H1 (cell line): ENCODE measurements at places on chromosomes 1 and 21. TPM values are rescaled to one million over a fixed set of nuclear protein-coding genes. Genes with fewer than 3 reads are reported as not detected.

Gene ITLN2
- total RNA-seq: 4.7 and 5.6 TPM in 2 replicates

Gene IFNGR2
- total RNA-seq: 34.9 and 36.0 TPM in 2 replicates

Gene LCA5L
- total RNA-seq: 0.57 and 0.84 TPM in 2 replicates

Gene PINK1
- 19.3 and 20.5 TPM in 2 replicates for total RNA-seq

Gene MYOG
- total RNA-seq: not detected in 2 replicates

Gene HLX
- total RNA-seq: 0.30 and 0.50 TPM in 2 replicates

DNA sequence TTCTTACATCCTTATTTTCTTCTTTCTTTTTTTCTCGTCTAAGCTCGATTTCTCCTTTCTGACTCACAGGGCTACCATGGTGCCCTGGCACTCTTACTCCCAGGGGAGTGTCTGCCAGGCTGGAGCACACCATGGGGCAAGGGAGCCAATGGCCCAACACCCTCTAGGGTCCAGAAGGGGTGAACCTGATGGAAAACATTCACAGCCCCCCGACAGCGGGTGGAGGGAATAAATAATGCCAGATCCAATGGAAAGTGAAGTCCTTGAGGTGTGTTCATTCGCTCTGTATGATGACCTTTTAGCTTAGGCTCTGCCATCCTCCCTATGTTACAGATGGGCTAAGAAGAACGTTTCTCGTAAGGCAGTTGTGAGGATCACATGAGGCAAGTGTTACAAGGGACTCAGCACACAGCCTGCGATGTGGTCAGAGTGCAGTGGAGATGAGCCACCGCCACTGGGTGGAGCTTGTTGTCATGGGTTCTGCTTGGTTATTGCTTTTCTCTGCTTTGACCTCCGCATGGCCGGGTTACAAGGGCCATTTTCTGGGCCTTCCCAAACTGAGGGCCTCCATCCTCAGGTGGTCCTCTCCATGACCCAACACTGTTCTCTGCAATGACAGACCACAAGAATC lies 3.5 kb upstream of the FCMR start:
- no peaks in the 10 kb centered on the region for H3K27me3 ChIP-seq
- no peaks in the 10 kb centered on the region for H3K4me1 ChIP-seq
- H3K4me3 ChIP-seq: no peak overlapping the region
- no peak overlapping the region for H3K27ac ChIP-seq

DNA sequence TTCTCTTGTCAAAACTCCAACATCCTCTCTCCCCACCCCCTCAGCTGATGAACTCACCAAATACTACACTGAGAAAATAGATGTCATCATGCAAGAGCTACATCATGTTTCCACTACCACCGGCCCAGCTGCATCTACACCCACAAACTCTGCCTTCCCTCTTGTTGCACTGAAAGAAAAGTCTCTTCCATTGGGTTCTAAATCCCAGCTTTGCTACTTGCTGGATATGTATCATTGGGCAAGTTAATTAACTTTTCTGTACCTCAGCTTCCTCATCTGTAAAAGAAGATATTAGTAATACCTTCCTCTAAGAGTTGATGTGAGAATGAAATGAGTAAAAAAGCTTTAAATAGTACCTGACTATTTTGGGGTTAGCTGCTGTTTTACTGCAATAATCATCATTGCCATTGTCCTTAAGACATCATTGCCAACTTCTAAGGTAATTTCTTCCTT lies 108.6 kb downstream of the OLFML2B start:
- H3K27ac ChIP-seq: no peak overlapping the region
- H3K27me3 ChIP-seq: no peaks in the 10 kb centered on the region
- no peaks in the 10 kb centered on the region for H3K4me1 ChIP-seq
- no peaks in the 10 kb centered on the region; the same call in 1 of the 2 replicates for H3K36me3 ChIP-seq
- H3K4me3 ChIP-seq: no peak overlapping the region

DNA sequence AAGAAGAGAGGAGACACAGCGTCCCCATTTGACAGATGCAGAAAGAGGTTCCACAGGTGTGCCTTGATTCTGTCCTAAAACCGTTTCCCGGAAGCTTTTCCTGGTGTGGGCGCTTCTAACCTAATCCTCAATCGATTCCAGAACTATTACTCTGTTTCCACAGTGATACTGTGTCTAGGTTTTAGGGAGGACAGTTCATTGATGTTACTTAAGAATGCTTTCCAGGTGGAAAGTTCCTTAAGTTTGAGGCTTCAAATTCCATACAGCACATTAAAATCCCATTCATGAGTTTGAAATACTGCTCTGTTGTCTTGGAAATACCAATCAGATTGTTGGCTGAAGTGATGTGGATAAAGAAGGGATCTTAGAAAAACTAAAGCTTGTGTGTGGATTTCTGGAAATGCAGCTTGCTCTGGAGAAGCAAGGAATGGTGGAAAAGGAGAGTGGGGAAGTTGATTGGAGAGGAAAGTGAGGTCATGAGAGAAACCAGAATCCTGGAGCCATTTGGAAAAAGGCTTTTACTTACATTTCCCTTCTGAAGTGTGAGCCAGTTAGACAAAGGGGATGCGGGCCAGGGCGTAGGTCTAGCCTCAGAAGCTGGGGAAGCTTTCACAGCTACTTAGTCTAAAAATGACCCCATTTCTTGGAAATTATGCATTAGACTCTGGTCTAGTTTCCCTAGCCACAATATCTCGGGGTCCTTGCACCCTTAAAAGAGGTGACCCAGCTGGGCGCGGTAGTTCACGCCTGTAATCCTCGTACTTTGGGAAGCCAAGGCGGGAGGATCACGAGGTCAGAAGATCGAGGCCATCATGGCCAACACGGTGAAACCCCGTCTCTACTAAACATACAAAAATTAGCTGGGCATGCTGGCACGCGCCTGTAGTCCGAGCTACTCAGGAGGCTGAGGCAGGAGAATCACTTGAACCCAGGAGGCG lies 6.7 kb downstream of the ELF3 start:
- peaks cover 17% of the 10 kb centered on the region for H3K36me3 ChIP-seq
- no peak overlapping the region for H3K4me3 ChIP-seq
- no peaks in the 10 kb centered on the region; the same call in none of the 2 replicates for H3K4me1 ChIP-seq
- DNase-seq: no peak

DNA sequence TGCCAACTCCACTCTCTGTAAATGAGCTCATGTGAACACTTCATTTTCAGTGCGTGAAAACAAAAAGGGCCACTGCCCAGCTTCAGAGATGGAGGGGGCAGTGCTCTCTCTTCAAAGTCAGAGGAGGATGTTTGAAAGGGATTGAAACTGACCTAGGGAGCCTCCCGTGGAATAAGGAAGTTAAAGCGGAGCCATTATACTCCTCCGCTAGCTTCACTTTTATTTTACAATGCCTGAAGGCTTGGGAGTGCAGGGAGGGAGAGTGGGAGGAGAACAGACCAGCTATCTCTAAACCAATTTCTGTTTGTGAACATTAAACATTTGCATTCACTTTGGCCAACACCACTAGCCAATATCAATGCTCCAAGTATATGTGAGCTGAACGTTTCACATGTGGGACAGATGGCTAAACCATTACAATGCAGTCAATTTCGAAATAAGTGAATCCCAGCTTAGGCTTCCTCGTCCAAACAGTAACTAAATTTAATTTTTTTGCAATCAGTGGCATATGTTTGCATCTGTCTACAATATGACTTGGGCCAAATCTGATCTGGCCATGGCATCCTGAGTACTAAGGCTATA lies 126.9 kb downstream of the ESRRG start:
- H3K27ac ChIP-seq: no peak overlapping the region
- H3K27me3 ChIP-seq: 0 out of 2 replicates have a peak, but pooled peaks cover 1% of the 10 kb centered on the region
- DNase-seq: no peak
- no peaks in the 10 kb centered on the region for H3K36me3 ChIP-seq
- no peaks in the 10 kb centered on the region; the same call in 1 of the 2 replicates for H3K4me1 ChIP-seq
- H3K4me3 ChIP-seq: no peak overlapping the region

- no peak overlapping the region for H3K27ac ChIP-seq
- H3K36me3 ChIP-seq: no peaks in the 10 kb centered on the region
- H3K4me3 ChIP-seq: no peak overlapping the region
- peak; percentile 35 for DNase-seq
- H3K27me3 ChIP-seq: no peaks in the 10 kb centered on the region; the same call in 1 of the 2 replicates
- H3K4me1 ChIP-seq: peaks cover 4% of the 10 kb centered on the region; the same call in 1 of the 2 replicates
These were observed 45.8 kb upstream of the DMRTB1 start for GRCh38 chr1:53413175-53414001.

- H3K36me3 ChIP-seq: no peaks in the 10 kb centered on the region
- H3K27ac ChIP-seq: no peak overlapping the region
These were observed 118.9 kb downstream of the TOMM20 start for GRCh38 chr1:235009561-235010306.

GRCh38 chr1:154725865-154726264 lies 117.9 kb upstream of the ADAR start:
- H3K4me3 ChIP-seq: no peak overlapping the region
- H3K27me3 ChIP-seq: no peaks in the 10 kb centered on the region
- no peaks in the 10 kb centered on the region for H3K36me3 ChIP-seq
- DNase-seq: no peak

- H3K27me3 ChIP-seq: no peaks in the 10 kb centered on the region
- H3K36me3 ChIP-seq: no peaks in the 10 kb centered on the region; the same call in 1 of the 2 replicates
- no peak for DNase-seq
- H3K27ac ChIP-seq: no peak overlapping the region
- no peaks in the 10 kb centered on the region for H3K4me1 ChIP-seq
- no peak overlapping the region for H3K4me3 ChIP-seq
These were observed 54.9 kb downstream of the LTN1 start for GRCh38 chr21:28937737-28938136.

GRCh38 chr21:36478207-36478701 lies 1.7 kb downstream of the CLDN14 start:
- H3K36me3 ChIP-seq: no peaks in the 10 kb centered on the region
- H3K4me3 ChIP-seq: no peak overlapping the region
- H3K27me3 ChIP-seq: no peaks in the 10 kb centered on the region
- no peak for DNase-seq
- H3K27ac ChIP-seq: no peak overlapping the region
- no peaks in the 10 kb centered on the region for H3K4me1 ChIP-seq

DNA sequence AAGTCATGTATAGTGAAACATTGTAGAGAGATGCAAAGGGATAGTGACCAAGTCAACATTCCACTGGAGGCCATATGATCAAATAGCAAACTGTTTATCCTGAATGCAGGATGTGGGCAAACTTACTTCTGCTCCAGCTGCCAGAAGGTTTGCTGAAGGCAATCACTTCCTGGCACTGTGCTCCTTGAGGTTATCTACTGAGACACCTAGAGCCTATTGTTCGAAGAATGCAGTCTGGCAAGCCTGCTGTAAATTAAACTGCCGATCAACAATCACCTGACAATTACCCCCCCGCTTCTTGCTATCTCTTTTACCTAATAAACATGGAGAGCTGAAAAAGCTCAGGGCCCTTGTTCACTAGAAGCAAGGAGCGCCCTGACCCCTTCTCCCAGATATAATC lies 139.4 kb upstream of the B3GALT2 start:
- H3K27me3 ChIP-seq: no peaks in the 10 kb centered on the region
- H3K4me3 ChIP-seq: no peak overlapping the region
- DNase-seq: no peak
- H3K36me3 ChIP-seq: no peaks in the 10 kb centered on the region

DNA sequence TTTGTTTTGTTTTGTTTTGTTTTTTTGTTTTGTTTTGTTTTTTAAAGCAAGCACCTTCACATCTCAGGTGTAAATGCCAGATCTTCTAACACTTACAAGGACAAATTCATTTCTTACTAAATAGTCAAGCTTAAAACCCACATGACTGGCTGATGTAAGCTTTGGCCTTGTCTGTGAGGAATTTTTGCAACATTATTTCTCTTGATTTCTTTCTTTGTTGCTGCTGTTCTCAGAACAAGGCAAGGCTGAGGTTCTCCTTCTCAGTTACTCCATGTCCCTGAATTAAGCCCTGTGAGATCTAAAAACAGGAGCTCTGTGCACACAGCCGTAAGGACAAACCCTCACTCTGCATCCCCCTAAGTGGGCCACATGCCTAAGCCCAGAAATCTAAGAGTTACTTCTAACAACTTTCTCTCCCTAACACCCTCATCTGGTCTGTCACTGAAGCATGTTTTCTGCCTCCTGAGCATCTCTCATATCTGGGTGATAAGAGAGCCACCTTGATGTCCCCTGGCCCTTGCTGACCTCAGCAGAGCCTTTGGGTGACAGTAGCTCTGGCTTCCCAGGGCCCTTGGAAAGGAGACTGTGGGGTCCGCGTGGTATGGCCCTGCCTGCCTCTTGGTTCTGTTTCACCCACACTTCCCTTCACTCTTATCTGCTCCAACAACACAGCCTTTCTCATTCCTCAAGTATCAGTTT lies 81.2 kb upstream of the HOOK1 start:
- DNase-seq: no peak
- no peak overlapping the region for H3K4me3 ChIP-seq
- no peak overlapping the region for H3K27ac ChIP-seq
- 0 out of 2 replicates have a peak, but pooled peaks cover 4% of the 10 kb centered on the region for H3K4me1 ChIP-seq
- H3K27me3 ChIP-seq: no peaks in the 10 kb centered on the region

DNA sequence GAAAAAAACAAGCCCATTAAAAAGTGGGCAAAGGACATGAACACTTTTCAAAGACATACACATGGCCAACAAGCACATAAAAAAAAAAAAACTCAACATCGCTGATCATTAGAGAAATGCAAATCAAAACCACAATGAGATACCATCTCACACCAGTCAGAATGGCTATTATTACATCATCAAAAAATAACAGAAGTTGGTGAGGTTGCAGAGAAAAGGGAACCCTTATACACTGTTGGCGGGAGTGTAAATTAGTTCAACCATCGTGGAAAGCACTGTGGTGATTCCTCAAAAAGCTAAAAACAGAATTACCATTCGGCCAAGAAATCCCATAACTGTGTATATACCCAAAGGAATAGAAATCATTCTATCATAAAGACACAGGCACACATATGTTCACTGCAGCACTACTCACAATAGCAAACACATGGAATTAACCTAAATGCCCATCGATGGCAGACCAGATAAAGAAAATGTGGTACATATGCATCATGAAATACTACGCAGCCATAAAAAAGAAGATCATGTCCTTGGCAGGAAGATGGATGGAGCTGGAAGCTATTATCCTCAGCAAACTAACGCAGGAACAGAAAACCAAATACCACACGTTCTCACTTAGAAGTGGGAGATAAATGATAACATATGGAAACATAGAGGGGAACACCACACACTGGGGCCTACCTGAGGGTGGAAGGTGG lies 70.1 kb downstream of the INTS7 start:
- H3K27ac ChIP-seq: no peak overlapping the region
- DNase-seq: no peak
- no peaks in the 10 kb centered on the region for H3K27me3 ChIP-seq

DNA sequence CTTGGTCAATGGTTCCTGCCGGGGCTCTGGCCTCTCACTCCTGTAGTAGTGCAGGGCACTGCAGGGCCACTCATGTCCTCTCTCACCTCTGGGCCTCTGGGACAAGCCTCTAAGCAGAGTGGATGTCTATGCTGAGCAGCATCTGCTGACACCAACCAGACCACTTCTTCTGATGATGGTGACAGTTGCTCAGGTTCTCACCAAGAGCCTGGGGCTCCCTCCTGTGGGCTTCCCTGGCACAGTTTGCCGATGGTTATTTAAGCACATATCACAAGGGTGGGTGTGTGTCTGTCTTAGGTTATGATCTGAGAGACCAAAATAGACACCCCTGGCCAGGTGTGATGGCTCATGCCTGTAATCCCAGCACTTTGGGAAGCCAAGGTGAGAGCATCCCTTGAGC lies 17.4 kb upstream of the GPR137B start:
- H3K4me3 ChIP-seq: no peak overlapping the region
- no peaks in the 10 kb centered on the region for H3K4me1 ChIP-seq
- no peaks in the 10 kb centered on the region for H3K36me3 ChIP-seq
- DNase-seq: no peak
- H3K27me3 ChIP-seq: no peaks in the 10 kb centered on the region
